ENCODE measurements at places on chromosomes 6 and 20. TPM values are rescaled to one million over a fixed set of nuclear protein-coding genes. Genes with fewer than 3 reads are reported as not detected.

Gene LRRC73
- total RNA-seq = 1.0 TPM

Gene ZC2HC1B
- not detected for total RNA-seq

Gene BNIP5
- not detected for total RNA-seq

Gene SCRT2
- total RNA-seq = not detected

Gene FGD2
- total RNA-seq = 6.1 TPM

Gene SLC25A27
- 10.1 TPM for total RNA-seq

Gene PM20D2
- total RNA-seq = 11.5 TPM

Gene RAB32
- total RNA-seq = 10.7 TPM

Gene TOMM6
- total RNA-seq = 177 TPM

Data from heart left ventricle (tissue), 16 donors.